ENCODE measurements at places on chromosomes 5 and 9.

DNA sequence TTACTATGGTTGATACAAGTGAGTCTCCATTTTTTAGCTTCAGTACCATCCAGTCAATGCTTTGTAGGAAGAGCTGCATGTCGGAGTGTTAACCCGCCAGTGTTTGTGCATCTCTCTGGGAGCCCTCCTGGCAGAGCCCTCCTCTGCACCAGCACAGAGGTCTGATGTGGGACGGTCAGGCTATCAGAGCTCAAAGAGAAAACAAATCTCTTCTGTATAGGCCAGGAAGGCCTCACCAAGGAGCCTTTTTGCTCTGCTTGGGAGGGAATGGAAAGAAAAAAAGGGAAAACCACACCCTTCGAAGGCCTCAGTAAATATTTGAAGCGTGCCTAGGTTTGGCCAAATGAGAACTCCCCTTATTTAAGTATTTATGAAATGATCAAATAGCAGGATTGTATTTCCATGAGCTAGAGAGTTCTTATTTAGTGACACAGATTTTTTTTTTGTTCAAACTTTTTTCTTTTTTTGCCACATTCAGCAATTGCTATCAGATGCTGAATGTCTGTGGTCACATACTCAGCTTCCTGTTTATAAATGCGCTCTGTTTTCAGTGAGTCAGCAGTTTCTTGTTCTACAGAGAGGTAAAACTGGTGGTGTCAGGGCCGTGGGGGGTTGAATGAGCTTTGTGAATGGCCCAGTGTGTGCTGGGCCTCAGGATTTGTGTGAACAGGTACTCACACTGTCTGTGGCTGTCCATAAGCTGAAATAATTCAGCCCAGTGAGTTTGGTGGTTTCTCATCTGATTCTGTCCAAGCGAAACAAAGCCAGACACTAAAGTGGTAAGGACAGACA lies 226.6 kb downstream of the SNX18 start:
- peak; percentile 7 for DNase-seq

DNA sequence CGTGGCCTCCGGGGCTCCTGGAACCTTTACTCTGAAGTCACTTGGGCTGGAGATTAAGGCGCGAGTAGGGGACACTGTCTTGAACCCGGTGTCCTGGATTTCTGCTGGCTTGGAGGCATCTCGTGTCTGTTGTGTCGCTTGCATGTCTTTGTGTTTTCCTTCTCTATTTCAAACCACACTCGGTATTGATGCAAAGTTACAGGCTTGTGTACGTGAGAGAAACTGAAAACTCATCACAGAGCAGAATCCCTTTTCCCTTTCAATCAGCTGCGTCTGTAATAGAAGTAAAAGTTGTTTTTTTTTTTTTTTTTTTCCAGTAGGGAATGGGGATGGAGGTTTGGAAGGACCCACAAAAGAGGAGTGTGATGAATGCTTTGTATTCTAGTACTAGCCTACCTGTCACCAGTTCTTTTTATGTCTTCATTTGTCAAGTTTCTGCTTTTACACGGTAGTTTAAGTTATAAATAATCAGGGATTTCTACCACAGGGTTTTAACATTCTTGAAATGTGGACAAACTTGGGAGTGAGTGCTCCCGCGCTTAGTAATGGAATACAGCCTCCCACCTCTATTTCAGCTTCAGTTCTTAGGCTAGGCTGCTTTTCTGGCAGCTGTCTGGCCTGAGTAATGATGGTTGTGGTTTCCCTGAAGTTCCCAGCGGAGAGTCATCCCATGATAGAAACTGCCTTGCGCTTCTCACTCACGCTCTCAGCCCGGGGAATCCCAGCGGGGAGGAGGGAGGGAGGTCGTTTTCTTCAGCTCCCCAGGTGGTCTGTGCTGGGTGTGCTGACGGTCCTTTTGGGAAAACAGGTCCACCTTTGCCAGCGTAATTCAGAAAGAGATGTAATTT lies 763 bp downstream of the TJP2 start:
- DNase-seq = peak; percentile 70

DNA sequence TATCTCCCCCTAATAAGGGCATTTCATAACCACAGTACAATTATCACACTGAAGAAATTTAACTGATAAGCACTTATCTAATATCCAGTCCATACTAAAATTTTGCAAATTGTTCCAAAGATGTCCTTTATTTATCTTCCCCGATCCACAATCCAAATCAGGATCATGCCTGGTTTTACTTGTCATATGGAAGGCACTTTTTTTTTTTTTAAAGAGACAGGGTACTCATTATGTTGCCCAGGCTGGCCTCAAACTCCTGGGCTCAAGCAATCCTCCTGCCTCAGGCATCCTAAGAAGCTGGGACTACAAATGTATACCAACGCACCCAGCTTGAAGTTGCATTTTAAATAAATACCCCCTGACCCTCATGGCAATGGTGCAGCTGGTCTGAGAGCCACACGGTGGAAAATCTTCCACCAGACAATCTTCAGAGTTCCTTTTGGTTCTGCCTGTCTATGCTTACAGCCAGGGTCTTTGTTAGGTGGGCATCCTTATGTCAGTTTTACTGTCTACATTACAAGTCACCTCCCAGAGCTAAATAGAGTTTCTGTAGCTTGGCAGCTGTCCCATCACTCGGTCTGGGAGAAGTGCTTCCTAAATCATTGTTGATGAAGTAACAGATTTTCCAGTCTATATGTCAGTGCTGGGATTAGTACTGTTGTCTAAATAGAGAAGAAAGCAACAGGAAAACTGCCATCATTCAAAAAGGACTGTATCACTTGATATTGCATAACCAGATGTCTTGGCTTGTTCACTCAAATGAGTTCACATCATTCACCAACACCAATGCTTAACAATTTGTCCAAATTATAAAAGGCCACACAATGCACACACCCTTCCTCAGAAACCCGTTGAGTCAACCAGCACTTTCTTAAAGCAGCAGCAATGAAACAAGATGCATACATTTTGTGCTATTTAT lies 26.4 kb downstream of the PTPN3 start:
- no peak for DNase-seq

- DNase-seq = no peak
These were observed 52.5 kb upstream of the CPEB4 start for GRCh38 chr5:173835661-173836060.

- DNase-seq = no peak
These were observed 296.6 kb downstream of the IRX2 start for GRCh38 chr5:2454876-2455275.
